ENCODE measurements at places on chromosomes 12 and 14.

DNA sequence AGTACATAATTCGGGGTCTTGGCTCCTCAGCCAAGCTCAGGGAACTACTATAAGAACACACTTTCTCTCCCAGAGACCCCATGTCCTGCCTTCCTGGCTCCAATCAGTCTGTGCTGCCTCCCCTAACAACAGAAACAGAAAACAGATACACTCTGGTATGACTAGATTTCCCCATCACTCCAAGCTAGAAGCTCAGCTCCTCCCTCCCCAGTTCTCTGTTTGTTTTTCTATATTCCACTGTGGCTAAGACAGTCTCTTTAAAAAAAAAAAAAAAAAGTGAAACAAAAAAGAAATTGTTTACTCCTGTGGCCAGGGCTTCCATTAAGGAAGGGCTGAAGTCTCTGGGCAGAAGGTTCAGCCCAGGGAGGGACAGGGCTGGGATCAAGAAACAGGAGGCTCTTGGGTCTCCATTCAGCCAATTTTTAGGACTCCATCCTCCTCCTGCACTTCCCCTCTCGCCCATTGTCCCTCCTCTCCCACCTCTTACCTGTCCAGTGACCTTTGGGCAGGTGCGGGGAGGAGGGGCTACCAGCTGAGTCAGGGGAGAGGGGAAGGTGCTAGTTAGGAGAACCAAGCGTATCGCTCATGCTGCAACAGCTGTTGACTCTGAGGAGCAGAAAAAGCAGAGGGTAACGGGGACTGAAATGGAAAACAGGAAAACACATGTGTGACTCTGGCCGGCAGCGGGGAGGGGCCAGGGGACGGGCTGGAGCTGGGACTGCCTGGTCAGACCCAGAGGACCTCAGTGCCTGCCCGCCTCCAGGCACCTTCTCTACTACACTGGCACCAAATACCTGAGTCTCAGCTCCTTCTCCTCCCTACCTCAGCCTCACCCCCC, 4.1 kb upstream of the SLC7A7 start:
- DNase-seq: no peak

DNA sequence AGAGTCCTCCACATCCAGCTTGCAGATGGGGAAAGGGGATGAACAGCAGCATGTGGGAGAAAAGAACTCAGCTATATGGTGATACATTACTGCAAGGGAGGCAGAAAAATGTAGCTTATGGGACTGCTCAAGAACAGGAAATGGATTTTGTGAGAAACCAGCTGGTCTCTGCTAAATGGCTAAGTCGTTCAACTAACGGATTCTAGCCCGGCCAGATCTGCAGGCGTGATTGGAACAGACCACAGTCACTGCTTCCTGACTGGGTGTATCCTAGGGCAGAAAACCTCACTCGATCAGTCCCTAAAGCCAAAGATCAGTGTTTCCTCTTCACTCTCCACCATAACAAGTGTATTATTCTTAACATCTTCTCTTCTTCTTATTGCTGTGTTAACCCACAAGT, 8.1 kb upstream of the PTGDR start:
- no peak for DNase-seq

- DNase-seq: no peak
Observed at GRCh38 chr14:30129807-30130206, 202.2 kb upstream of the PRKD1 start.

- DNase-seq: no peak
Observed at GRCh38 chr14:33809396-33809981, 141.4 kb downstream of the EGLN3 start.

GRCh38 chr12:125142601-125143000, 77.4 kb downstream of the AACS start:
- DNase-seq: no peak

GRCh38 chr12:77308056-77308455, 242.7 kb upstream of the E2F7 start:
- DNase-seq: no peak

GRCh38 chr12:49542592-49543160, 3.8 kb downstream of the KCNH3 start:
- no peak for DNase-seq

DNA sequence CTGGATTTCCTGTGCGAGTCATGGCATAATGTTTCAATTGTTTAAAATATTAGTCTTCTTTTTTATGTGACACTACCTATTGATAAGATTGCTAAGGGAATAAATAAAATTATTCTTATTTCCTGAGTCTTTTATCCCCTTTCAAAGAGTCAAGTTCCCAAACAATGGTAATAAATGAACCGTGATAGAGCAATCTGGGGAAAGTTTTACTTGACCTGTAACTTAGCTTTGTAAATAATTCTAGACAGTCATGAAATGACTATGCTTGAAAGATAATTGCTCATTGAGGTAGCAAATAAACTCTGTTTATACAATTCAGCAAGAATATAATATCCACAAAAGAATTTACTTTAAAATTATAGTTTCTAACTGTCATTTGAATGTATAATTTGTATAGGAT, 82.1 kb downstream of the TSPAN8 start:
- DNase-seq: no peak
